HTR-8/SVneo (cell line): ENCODE measurements at places on chromosomes 1 and 21.

- no peak for DNase-seq
Measured at GRCh38 chr1:231062500-231063270, 22.6 kb upstream of the FAM89A start.

- no peak for DNase-seq
Measured at GRCh38 chr1:47805921-47806361, 191.2 kb downstream of the TRABD2B start.

DNA sequence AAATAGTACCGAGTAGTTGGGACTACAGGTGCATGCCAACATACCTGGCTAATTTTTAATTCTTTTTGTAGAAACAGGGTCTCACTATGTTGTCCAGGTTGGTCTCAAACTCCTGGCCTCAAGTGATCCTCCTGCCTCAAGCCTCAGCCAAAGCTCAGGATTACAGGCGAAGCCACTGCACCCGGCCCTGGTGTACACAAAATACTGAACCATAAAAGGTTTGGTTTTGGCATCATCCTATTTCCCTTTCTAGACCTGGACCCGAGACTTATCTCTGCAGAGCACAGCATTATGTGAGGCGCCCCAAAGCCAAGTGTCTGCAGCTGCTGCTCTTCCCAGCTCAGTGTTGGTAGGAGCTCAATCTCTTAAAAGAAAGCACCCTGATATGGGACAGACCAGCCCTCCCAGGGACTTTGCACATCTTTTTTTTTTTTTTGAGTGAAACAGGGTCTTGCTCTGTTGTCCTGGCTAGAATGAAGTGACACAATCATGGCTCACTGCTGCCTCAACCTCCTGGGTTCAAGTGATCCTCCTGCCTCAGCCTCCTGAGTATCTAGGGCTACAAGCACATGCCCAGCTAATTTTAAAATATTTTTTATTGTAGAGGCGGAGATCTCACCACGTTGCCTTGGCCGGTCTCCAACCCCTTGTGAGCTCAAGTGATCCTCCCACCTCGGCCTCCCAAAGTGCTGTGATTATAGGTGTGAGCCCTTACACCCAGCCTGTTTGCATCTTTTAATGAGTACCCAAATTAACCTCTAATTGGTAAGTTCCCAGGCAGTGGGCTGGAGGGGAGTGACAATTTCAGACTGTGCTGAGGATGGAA, 20.4 kb downstream of the TEX35 start:
- DNase-seq: no peak

- no peak for DNase-seq
Measured at GRCh38 chr1:209107535-209107934, 476.0 kb upstream of the CAMK1G start.

GRCh38 chr1:244030481-244031040, 20.5 kb upstream of the ZBTB18 start:
- no peak for DNase-seq

DNA sequence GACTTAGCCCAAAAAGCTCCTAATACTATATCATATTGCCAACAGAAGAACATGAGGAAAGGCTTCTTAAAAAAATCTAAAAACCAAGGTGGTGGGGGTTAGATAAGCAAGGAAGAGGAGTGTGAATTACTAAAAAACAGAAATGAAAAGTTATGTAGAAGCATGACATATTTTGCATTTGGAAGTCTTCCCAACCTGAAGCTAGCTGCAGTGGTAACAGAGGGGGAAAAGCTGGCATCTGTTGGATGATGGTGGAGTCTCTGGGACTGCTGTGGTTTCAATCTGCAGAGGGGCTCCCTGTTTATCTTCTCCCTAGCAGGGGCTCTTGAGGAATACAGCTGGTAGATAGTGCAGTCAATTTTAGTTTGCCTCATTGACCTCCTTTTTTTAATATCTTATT, 249.2 kb upstream of the KIAA0040 start:
- DNase-seq: no peak
